Fibroblast of the aortic adventitia (primary cell): ENCODE measurements at places on chromosomes 5 and 9.

- DNase-seq = peak; percentile 69
These were observed 40.0 kb downstream of the PAPPA start for GRCh38 chr9:116193636-116194035.

DNA sequence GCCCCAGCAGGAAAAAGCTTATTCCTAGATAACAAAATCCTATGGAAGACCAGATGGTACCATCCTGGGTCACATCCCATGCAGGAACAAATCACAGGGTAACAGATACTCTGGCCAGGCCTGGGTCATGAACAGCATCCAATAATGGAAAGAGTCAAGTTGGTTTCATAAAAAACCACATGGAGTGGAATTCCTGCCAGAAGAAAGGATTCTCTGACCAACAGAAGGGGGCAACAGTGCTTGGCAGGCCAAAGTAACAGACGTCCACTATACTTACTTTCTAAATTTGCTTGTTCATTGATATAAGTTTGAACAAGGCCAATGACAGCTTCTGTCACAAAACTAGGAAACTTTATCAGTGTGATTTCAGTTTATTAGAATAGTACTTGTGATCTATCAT is 273.5 kb downstream of the ARRDC3 start:
- peak; percentile 46 for DNase-seq

GRCh38 chr5:147734894-147735293 is 47.6 kb downstream of the JAKMIP2 start:
- DNase-seq = no peak

DNA sequence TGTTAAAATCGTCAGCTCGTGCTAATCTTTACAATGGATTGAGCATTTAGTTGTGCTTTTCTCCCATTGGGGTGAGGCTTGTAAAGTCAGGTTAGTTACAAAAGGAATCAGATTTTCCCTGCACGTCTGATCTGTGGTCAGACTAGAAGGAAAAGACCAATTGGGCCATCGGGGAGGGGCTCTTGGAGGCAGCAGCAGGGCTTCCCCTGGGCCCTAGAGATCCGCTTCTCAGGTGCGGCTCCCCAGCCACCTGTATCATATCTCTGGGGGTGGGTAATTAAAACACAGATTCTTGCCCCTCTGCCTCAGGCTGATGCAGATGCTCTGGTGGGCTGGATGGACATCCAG is 200.3 kb downstream of the HSPA4 start:
- no peak for DNase-seq

- DNase-seq = no peak
These were observed 56.1 kb downstream of the LRRTM2 start for GRCh38 chr5:138819081-138819480.

GRCh38 chr9:7368410-7369292 is 430.9 kb downstream of the DMAC1 start:
- peak; percentile 81 for DNase-seq

- DNase-seq = no peak
These were observed 52.3 kb downstream of the PSD2 start for GRCh38 chr5:139847790-139848507.

DNA sequence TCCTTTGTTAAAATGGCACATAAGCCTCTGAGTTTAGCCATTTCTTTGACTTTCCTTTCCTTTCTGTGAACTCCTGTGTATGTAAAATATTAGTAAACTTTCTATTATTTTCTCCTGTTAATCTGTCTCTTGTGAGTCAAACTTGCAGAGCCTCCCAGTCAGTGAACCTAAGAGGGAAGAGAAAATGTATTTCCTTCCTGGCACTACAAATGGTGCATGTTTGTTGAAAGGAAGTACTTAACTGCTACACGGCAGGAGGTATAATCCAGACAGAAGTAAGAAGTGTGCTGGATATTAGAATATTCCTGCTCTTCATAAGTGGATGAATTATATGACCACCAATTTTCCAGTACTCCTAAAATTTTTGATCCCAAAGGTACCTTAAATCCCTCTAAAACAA is 23.0 kb downstream of the CTSL start:
- DNase-seq = no peak

DNA sequence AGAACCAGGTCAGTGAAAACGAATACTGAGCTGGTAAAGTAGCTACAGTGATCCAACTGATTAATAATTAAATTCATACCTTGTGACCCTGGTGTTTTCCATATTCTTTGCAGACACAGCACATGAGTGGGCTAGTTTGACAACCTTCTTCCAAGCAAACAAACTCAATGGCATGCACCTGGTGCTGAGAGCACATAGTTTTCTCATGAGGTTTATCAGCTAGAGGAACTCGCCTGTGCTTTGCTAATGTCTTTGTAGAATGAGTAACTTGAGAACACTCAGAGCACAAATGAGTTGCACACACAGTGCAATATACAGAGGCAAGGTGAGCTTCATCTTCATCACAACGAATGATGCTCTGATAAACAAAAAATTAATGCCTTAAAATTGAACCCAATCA is 12.6 kb downstream of the TRIM23 start:
- no peak for DNase-seq

DNA sequence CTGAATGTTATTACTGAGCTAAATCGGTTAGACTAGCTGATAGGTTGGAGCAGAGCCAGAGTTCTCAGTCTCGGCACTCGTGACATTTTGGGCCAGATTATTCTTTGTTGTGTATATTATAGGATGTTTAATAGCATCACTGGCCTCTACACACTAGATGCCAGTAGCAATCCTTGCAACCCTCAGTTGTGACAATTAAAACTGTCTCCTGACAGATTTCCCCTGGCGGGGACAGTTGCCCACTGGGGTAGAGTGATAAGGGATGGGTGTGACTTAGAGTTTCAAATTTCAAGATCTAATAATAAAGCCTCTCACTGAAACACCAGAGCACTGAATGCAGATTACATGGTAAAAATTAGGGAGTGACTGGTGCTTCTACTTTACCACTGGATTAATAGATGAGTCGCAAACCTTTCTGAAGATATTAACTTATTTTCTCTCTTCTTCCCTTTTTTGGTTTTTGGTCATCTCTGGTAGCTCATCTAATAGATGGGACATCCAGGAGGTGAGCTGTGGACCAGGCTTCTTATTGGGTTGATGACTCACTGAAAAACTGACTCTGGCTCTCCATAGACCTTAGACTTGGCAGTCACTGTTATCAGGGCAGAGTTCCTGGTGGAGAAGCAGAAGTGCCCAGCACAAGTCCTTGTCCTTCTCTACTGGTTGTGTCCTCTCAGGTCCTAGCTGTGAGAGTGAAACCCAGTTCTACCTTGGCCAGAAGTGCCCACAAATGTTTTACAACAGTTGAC is 150.3 kb downstream of the UNC13B start:
- peak; percentile 35 for DNase-seq

- DNase-seq = no peak
These were observed 43.5 kb downstream of the CNTRL start for GRCh38 chr9:121118266-121118665.

DNA sequence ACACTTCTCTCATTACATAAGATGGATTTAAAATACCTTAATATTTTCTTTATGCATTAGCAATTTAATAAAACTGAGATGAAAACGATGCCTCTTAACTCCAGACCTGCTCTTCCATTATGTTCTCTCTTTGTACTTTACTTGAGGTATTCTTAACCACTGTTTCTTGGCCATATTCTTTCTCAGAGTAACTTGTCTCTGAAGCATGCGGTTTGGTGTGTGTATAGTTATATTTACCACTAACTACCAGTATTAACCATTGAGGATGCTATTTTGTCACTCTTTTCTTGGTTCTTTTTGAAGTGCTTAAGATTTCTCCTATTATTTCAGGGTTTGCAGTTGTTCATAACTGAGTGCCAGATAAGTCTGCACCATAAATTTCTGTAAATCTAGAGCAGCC is 17.9 kb downstream of the TMEM167A start:
- DNase-seq = no peak

GRCh38 chr5:115424030-115424429 is 120.5 kb downstream of the FEM1C start:
- no peak for DNase-seq

- DNase-seq = peak; percentile 35
These were observed 50.9 kb upstream of the PHF2 start for GRCh38 chr9:93525476-93525875.

- DNase-seq = no peak
These were observed 303.1 kb downstream of the ENC1 start for GRCh38 chr5:74337254-74337983.

DNA sequence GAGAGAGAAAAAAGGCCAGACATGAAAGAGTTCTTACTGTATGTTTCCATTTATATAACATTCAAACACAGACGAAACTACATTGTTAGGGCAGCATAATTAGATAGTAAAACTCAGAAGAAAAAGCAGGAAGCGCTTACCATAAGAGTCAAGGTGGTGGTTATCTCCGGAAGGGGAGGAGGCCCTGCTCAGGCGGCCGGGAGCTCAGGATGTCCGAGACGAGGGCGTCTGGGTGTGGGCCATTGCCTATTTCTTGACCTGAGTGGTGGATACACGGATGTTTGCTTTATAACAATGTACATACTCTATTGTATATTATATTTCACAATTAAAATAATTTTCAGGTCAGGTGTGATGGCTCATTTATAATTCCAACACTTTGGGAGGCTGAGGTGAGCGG is 80.9 kb upstream of the COL5A1 start:
- no peak for DNase-seq

GRCh38 chr5:102802708-102803458 is 47.8 kb downstream of the PAM start:
- no peak for DNase-seq

- peak; percentile 92 for DNase-seq
These were observed 34.3 kb upstream of the RPS23 start for GRCh38 chr5:82312373-82312856.

DNA sequence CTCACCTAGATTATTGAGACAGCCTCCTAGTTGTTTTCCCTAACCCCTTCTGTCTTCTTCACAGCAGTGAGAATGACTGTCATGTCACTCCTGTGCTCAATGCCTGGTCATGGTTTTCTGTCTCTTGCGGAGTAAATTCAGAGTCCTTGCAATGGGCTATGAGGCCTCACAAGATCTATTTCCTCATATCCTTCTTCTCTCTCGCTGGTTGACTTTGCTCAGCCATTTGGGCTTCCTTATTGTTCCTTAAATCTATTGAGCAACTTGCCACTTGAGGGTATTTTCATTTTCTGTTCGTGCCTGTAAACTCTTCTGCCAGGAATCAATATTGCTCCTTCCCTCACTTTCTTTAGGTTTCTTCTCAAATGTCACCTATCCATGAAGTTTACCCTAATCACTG is 9.0 kb downstream of the PPP3R2 start:
- DNase-seq = no peak

GRCh38 chr9:111622626-111623025 is 8.5 kb upstream of the DNAJC25 start:
- peak; percentile 87 for DNase-seq

- no peak for DNase-seq
These were observed 52.7 kb upstream of the LARP1 start for GRCh38 chr5:154702477-154702876.

GRCh38 chr5:60668686-60669304 is 31.2 kb downstream of the DEPDC1B start:
- peak; percentile 64 for DNase-seq
